ENCODE measurements at places on chromosomes 7 and 10.
A peak's percentile ranks its signal among the peaks of the same experiment; 100 is the strongest.

GRCh38 chr7:157930926-157931466, 594.2 kb downstream of the DNAJB6 start:
- DNase-seq, result no peak

- DNase-seq, result no peak
Observed at GRCh38 chr7:95608359-95609173, 12.2 kb upstream of the PDK4 start.

DNA sequence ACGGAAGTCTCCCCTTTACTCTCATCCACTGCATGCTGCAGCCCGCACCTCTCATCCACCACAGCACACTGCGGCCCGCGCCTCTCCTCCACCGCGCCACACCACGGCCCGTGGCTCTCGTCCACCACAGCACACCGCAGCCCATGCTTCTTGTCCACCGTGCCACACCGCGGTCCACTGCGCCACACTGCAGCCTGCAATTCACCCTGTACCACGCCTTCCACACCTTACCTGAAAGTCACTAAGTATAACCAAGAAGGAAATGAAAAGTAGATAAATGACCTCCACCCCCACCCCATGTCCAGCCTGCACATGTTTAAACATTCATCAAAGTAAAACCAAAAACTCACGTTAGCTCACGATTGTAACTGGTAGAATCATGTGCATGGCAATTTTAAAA, 176.1 kb downstream of the DIP2C start:
- no peak for DNase-seq

- DNase-seq, result no peak
Observed at GRCh38 chr10:97548828-97549455, 23.6 kb upstream of the ANKRD2 start.

DNA sequence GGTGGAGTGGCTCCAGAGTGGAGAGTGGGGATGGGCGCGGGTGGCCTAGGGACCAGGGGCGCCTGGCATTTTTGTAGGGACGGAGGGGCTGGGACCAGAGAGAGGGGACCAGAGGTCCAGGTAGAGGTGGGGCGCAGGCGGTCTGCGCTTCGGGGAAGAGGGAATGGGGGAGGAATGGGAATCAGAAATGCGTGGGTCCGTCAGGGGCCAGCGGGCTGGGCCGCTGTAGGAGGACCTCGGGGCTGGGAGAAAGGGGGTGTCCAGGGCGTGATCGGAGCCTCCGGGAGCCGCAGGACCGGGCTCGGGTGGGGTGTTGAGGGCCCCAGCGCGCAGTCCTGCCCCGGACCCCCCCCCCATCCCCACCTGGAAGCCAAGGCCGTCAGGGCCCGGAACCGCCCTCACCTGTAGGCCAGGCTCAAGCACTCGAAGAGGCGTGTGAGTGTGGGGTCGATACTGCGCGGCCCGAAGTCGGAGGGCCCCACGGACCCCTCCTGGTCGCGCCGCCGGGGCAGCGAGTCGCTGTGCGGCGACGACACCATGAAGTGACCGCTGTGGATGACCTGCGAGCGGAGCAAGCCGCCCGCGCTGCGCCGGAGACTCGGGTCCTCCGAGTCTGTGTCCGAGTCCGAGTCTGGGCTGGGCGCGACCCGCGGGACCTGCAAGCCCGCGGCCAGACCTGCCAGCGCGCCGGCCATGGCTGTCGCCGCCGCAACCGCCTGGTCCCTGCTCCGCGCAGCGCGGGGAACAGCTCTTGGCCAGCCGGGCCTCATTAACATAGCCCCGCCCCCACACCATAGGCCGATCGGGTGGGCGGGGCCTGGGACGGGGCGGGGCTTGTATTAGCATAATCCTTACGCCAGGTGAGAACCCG, at the start of gene MLXIPL:
Gene MLXIPL (minus strand): TSS at position 725 of the 871 bp plus-strand sequence. CDS start 30 bp downstream, at position 695.
- DNase-seq, result peak; percentile 36

DNA sequence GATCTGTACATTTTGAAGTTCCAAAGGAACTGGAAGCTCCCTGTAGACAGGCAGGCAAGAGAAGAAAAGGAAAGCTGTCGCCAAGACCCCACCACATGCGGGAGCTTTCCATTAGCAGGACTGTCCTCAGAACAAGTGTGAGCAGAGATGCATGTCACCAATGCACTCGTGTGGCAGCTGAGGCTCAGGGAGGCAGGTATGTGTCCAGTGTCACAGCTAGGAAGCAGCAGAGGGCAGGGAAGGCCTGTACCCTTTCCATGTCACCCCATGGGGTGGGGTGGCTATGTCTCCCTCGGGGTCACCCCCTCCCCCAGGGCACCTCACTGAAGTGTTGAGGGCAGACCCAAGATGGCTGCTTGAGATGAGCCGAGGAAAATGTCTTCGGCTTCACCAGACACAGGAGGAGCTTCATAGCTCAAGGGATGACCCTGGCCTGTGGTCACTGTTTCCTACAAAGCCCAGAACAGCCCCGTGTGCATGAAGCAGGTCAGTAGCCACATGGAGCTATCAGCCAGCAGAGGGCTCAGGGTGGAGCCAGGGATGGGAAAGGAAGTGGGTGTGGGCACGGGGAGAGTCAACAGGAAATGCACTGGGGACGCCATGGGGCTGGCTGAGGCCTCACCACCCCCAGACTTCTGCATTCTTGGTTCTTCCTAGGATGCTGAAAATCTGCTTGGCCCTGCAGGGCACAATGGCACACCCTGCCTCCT, 96.6 kb downstream of the FAM53B start:
- peak; percentile 38 for DNase-seq

DNA sequence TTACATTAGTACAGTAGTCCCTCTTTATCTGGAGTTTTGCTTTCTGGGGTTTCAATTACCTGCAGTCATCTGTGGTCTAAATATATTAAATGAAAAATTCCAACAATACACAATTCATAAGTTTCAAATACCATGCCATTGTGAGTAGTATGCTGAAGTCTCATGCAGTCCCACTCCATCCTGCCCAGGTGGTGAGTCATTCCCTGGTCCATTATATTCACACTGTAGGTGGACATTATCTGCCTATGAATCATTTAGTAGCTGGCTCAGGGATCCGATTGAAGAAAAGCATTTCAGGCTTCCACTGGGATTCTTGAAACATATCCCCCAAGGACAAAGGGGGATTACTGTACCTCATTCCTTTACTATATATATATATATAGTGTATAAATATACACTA, 298.2 kb upstream of the GALNT17 start:
- DNase-seq, result no peak

DNA sequence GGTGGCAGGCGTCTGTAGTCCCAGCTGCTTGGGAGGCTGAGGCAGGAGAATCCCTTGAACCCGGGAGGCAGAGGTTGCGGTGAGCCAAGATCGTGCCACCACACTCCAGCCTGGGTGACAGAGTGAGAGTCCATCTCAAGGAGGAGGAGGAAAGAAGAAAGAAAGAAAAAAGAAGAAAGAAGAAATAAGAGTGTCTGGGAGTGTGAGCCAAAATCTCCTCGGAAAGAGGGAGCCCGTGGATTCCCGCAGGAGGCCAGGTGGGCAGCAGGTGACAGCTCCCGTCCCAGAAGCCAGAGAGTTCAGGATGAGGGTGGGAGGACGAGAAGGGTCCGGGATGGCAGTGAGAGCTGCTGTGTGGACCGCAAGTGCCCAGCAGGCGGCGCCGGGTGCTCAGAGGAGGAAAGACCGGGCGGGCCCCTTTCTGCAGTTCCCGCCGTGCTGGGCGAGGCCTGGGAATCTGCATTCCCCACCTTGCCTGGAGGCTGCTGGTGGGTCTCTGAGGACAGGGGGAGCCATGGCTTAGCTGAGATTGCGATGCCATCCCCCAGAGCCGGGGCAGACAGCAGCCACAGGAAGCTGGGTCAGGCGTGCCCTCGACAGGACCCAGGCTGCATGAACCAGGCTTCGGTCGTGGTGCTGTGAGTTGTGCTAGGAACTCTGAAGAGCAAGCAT, 17.1 kb upstream of the AMZ1 start:
- peak; percentile 51 for DNase-seq

DNA sequence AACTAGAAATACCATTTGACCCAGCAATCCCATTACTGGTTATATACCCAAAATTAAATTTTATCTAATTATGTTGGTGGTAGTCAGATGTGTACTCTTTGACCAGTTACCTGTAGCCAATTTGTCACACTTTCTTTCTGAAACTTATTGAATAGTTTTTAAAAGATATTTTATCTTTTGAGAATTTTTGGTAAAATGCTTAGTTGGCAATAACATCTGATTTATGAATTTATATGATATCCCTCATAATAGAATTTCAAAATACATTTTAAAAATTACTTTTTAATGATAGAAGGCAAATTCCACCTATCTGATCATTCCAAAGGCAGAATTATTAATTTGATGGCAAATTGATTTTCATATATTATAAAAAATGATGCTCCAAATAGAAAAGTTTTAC, 569.3 kb downstream of the ATRNL1 start:
- no peak for DNase-seq

DNA sequence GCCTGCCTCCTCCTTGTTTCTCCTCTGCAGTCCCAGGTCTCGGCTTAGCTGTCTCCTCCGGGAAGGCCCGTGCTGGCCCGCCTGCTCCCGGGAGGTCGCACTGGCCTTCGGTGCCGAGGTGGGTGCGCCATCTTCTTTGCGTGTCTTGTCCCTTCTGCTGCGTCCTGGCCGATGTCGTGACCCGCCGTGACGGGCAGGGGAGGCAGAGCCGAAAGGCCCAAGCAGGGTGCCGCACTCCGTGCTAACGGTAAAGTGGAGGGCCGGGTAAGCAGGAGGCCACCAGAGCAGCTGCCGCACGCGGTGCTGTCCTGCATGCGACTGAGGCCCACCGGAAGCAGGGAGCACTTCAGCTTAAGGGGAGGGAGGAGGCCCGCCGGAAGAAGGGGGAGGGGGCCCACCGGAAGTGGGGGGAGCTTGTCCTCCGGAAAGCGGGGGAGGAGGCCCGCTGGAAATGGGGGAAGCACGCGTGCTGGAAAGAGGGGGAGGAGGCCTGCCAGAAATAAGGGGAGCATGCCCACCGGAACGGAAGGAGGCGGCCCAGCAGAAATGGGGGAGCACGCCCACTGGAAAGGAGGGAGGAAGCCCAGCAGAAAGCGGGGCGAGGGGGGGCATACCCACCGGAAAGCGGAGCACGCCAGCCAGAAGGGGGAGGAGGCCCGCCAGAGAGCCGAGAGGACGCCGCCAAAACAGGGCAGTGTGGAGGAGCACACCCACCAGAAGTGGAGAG, 71.4 kb downstream of the PROSER2 start:
- DNase-seq, result no peak

DNA sequence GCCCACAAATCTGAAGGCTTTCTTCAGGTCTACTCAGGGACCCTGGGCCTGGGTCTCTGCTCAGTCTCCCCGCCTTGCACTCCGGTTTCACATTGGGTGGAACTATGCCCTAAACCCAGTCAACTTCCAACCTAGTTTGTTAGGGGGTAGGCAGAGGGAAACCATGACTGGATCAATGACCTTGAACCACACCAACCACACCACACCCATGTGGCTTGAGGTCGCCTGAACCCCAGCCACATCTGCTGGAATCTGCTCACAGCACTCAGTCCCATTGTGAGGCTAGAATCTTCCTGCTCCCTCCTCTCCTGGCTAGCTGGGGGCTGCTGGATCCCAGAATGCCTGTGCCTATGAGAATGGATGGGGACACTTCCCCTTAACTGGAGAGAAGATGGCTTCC, 17.9 kb downstream of the RFC2 start:
- no peak for DNase-seq

DNA sequence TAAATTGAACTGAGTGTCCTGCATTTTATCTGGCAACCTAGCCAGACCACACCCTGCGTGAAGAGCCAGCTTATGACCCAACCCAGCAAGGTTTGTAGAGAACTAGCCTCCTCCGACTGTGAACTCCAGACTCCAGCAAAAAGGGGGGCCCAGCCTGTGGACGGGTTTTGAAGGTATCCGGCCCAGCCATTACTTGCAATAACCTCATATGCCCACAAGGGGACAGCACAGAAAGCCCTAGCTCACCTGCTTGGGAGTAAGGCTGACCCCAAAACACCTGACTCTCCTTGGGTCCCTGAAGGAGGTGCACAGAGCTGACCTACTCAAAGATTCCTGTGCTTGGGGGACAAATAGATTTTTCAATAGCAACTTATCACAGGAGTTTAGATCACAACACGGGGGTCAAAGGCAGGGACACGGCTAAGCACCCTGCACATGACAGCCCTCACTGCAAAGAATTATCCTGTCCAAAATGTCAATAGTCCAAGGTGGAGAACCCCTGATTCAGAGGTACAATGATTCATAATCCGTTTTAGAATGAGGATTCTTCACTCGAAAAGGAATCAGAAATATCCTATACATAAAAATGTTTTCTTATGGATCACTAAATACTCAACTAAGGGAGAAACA, 4.6 kb downstream of the TRPV6 start:
- no peak for DNase-seq

- no peak for DNase-seq
Observed at GRCh38 chr7:130417213-130417612, 23.6 kb downstream of the CEP41 start.

DNA sequence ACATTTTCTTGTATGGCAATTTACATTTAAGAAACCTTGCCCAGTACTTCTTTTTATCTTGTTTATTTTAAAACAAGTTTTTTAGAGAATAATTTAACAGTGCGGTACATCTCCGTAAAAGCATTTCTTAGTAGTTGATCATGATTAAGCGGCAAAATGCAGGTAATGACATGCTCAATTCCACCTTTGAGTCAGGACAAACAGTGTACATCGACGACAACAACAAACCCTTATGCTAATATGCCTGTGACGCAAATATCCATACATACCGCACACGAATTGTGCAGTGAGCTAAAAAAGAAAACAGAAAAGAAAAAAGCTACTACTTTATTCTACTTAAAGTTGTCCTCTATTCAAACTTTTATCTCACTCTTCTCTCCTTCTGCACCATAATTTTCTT, 1.9 kb downstream of the MAGI2 start:
- no peak for DNase-seq

- no peak for DNase-seq
Observed at GRCh38 chr10:75097666-75098285, 13.7 kb upstream of the SAMD8 start.

GRCh38 chr10:72736176-72736827, 44.4 kb downstream of the MCU start:
- no peak for DNase-seq

DNA sequence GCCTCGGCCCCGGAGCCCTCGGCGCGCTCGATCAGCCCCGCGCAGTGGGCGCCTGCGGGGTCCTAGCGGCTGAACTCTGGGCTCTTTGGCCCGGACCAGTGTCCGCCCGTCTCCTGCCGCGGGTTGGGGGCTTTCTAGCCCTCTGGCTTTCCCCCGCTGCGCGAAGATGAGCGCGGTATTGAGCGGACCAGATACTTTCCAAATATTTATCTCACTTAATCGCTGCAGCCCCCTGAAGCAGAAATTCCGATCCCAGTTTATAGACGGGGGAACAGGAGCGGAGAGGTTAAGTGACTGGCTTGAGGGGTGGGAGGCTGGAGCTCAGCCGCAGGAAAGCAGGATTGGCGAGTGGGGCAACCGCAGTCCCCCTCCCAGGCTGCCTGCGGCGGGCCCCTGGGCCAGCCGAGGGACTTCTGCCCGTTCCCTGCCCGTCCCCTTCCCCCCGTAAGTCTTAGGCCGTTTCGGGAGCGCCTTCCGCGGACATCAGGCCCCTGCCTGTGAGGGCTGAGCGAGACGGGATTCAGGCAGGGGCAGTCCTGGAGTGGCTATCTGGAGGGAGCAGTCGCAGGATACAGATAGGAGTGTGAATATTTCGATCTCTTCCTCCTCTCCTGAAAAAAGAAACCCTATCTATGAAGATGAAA, 565 bp downstream of the STRIP2 start:
- no peak for DNase-seq

- DNase-seq, result no peak
Observed at GRCh38 chr10:8581521-8582225, 527.2 kb downstream of the GATA3 start.

GRCh38 chr7:101614939-101615302, 14.2 kb downstream of the MYL10 start:
- no peak for DNase-seq

All from stimulated activated CD8-positive, alpha-beta memory T cell treated with anti-CD3 and anti-CD28 coated beads, Interleukin-7, amount 100 ng/mL, for 4 hours (primary cell).